ENCODE measurements at places on chromosomes 12 and 14.

DNA sequence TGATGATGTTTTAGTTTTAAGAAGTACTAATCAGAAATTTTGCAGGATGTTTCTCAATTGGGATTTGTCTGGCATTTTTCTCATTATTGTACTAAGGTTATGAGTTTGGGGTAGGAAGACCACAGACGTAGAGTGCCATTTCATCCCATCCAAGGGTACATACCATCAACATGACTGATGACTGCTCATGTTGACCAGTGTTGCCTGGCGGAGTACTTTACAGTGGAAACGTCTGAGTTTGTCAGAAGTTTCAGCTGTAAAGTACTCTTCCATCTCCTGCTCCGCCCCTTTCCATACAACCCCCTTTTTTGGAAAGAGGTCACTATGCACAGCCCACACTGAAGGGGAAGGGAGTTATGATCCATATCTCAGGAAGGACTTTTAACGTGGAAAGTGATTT lies 74.2 kb downstream of the RCOR1 start:
- no peak for DNase-seq

GRCh38 chr12:101942250-101942605 lies 64.8 kb downstream of the DRAM1 start:
- no peak for DNase-seq

DNA sequence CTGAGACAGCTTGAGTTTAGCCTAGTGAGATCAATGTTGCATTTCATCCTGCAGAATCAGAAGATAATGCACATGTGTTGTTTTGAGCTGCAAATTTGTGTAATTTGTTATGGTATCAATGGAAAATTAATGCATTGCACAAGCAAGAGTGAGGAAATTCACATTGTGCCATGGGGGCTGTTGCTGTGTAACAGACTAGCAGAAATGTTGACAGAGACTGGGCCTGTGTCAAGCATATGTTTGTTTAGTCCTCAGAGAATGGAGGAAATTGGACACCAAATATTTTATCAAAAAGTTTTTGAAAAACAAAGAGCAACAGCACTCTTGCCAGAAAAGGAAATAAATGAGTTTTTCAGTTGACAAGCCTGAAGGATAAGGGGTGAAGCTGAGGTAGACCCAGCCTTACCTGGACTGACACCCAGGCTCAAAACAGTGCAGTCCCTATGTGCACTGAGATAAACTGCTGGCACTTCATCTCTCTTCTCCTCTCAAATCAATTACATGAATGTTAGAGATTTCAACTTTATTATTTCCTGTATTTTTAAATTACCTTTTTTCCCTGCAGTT lies 1150.0 kb downstream of the FSCB start:
- no peak for DNase-seq

DNA sequence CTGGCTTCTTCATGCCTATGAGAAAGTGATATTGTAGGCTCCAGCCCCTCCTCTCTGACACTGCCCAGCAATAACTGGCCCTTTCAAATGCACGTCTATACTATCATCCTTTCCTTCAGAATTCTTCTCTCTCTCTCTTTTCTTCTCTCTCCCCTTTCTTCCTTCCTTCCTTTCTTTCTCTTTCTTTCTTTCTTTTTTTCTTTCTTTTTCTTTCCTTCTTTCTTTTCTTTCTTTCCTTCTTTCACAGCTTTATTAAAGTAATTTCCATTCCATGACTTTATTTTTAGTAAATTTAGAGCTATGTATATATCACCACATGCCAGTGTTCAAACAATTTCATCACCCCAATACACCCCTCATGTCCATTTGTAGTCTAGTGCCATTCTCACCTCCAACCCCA lies 302.1 kb downstream of the RPAP3 start:
- DNase-seq = no peak

- no peak for DNase-seq
Measured at GRCh38 chr12:47822863-47823262, 3.2 kb upstream of the HDAC7 start.

GRCh38 chr14:55328317-55328716 lies 57.1 kb downstream of the FBXO34 start:
- DNase-seq = peak; percentile 21

GRCh38 chr12:110134691-110135411 lies 10.7 kb downstream of the IFT81 start:
- no peak for DNase-seq

DNA sequence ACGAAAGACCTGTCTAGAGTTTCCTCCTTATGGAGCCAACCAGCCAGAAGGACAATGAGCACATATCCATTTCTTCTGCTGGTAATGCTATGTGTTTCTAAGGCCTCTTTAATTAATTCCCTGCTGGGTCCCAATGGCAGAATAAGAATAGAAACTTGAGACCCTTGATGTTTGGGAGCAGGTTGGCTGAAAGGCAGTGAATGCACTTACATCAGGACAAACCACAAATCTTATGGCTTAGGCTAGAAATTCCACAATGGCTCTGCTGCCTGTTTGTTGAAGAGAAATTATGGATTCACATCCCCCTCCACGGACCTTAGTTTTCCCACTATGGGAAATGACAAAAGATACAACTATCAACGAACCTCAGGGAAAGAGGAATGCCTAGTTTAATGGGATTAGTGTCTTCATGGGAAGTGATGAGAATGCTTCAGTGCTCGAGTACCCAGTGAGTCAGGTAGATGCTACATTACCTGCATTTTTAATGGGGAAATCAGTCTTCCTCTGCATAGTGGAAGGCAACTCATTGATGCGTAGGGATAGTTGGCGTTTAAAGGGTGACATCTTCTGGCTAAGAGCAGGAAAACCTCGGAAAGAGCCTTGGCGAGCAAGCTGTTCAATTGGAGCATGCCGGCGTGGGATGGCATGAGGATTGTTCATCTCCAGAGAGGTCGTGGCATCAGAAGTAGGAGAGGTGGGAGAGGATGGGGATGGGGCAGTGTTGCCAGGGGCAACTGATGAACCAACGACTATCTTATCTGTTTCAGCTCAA lies 46.5 kb downstream of the PAPLN start:
- DNase-seq = peak; percentile 83

DNA sequence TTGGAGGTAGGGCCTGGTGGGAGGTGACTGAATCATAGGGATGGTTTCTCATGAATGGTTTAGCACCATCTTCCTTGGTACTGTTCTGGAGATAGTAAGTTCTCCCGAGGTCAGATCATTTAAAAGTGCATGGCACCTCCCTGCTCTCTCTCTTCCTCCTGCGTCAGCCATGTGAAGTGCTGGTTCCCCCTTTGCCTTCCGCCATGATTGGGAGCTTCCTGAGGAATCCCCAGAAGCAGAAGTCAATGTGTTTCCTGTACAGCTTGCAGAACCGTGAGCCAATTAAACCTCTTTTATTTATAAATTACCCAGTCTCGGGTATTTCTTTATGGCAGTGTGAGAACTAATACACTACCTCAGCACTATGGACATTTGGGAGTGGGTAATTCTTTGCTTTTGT lies 4.8 kb upstream of the LGMN start:
- no peak for DNase-seq

DNA sequence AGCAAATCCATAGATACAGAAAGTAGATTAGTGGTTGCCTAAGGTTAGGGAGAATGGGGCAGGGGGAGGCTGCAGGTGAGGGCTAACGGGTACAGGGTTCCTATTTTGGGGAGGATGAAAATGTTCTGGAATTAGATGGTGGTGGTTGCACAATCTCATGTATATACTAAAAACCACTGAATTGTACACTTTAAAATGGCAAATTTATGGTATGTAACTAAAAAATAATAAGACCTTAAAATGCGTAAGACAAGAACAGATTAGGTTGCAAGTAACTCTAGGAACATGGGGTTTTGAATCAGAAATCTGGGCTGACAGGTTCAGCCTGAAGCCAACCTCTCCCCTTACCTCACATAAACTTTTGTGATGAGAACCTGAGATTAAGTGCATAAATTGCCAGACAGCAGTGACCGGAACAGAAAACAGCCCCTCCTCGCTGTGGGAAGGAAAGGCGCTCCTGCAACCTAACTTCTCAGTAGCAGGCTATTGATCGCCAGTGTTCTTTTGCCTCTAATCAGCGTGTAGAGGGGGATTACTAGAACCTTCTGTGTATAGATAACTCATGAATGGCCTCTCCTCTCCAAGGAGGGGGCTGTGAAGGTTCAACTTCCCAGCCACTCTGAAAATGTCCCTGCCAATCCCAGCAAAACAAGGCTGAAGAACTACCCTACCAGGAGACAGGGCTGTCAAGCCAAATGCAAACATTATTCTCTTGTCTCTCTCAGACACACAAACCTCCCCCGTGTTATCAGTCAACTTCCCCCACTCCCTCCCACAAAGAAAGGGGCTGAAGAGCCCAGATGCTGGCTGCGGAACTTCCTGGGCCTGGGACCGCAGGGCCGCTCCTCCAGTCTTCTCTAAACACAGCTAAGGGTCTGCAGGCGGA lies 1.9 kb downstream of the SSH1 start:
- no peak for DNase-seq

GRCh38 chr14:48874711-48875110 lies 711.5 kb downstream of the RPS29 start:
- DNase-seq = no peak

DNA sequence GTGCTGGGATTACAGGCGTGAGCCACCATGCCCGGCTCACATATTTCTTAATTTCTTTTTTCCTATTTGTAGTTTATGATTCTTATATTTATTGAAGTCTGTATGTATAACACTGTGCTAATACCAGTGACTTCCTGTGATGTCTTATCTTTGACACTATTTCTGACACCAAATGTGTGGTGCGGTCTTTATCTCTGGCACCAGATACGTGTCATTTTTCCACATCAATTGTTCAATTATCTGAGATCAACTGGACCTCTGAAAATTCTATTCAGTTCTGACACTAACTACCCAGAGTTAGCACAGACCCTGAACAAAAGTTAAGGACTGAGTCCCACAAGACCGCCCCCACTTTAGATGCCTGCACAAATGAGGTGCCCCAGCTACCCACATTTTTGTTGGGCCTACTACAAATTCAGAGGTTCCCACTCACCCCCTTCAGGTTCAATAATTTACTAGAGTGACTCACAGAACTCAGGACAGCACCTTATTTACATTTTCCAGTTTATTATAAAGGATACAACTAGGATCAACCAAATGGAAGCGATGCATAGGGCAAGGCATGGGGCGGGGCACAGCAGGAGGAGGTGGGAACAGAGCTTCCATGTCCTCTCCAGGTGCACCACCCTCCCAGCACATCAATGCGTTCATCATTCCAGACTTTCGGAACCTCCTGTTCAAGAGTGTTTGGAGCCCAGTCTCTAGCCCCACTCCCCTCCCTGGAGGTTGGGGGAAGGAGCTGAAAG lies 11.6 kb upstream of the SRSF9 start:
- peak; percentile 28 for DNase-seq

DNA sequence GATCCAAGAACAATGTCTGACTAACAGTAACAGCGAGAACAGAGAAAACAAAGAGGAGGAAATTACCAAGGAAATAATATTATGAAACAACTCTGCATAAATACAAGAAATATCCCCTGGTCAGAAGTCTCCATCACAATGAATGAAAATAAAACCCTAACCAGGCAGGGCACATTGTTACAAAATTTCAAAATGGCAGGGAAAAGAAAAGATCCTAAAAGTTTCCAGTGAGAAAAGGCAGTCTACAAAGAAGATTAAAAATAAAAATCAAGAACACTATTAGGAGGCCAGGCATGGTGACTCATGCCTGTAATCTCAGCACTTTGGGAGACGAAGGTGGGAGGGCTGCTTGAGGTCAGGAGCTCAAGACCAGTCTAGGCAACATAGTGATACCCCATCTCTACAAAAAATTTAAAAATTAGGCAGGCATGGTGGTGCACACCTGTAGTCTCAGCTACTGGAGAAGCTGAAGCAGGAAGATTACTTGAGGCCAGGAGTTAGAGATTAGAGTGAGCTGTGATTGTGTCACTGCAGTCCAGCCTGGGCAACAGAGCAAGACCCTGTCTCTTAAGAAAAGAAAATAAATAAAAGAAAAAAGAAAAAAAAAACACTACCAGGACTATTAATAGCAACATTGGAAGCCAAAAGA lies 47.8 kb downstream of the FERMT2 start:
- DNase-seq = peak; percentile 19

DNA sequence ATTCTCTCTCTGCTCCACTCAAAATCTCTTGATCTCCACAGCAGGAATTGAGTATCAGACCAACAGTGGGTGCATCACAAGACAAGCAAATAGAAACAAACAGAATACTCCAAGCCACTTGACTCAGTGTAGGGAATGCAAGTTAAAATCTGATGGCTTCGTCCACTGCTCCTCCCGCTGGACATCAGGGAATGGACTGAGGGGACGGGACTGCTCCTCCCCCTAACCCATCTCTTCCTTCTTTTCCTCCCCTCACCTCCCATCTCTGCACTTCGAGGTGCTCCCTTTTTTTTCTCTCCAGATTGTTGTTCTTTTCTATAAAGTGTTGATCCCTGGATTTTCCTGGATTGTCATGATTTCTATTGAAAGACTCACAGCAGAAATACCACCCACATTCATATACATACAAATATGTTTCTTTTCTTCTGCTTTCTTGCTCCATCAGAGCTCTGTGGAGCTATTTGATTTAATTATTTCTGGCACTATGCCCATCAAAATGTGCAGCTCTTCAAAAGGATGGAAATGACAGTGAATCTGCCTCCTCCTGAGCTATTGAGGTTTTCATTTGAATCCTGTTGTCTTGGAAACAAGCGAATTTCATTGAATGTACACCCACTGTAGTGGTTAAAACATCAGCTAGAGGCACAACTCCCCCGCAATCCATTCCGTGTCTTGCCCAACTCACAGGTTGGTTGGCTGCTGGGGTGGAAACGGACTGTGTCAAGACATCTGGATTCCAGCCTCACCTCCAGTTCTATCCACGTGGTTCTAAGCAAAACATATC lies 199.7 kb downstream of the SPTSSA start:
- DNase-seq = no peak

DNA sequence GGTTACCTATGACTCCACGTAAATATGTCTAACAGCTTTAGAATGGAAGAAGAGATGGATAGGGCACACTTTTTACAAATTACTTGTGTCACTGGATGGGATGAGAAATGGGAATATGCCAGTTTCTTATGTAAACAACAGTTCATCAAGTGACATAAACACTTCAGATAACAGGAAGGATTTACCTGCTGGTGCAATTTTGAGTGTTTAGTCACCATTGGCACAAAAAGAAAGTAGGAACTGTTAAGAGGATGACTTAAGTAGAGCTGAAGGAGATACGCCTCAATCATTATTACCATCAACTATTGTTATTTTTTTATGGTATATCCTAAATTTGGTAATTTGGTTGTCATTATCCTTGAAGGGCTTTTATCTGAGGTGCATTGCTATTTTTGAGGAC lies 83.2 kb downstream of the RMST start:
- peak; percentile 44 for DNase-seq

- peak; percentile 42 for DNase-seq
Measured at GRCh38 chr12:14454098-14454907, 88.8 kb downstream of the ATF7IP start.

- DNase-seq = peak; percentile 42
Measured at GRCh38 chr12:72547573-72547972, 275.4 kb downstream of the TRHDE start.

DNA sequence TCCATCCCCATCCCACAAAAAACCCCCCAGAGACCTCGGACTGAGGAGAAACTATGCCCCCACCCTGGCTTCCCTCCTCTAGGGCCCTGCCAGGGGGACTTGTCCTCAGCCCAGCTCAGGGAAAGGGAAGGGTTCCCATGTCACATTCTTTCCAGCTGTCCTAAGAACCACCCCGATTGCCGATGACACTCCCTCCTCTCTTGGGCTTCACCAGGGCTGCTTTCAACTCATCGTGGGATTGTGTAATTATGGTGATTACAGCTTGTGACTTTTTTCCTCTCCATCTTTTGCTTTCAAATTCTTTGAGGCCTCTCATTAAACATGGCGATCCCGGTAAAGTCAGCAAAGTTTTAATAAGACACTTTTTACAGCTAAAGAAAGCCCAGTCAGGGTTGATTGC lies 344.0 kb downstream of the DPF3 start:
- DNase-seq = no peak

All from kidney tubule cell (primary cell).